NCI-H1694 (cell line): ENCODE measurements at places on chromosomes 1 and 21.

GRCh38 chr1:151444783-151445177 lies 14.5 kb downstream of the POGZ start:
- no peak for DNase-seq

DNA sequence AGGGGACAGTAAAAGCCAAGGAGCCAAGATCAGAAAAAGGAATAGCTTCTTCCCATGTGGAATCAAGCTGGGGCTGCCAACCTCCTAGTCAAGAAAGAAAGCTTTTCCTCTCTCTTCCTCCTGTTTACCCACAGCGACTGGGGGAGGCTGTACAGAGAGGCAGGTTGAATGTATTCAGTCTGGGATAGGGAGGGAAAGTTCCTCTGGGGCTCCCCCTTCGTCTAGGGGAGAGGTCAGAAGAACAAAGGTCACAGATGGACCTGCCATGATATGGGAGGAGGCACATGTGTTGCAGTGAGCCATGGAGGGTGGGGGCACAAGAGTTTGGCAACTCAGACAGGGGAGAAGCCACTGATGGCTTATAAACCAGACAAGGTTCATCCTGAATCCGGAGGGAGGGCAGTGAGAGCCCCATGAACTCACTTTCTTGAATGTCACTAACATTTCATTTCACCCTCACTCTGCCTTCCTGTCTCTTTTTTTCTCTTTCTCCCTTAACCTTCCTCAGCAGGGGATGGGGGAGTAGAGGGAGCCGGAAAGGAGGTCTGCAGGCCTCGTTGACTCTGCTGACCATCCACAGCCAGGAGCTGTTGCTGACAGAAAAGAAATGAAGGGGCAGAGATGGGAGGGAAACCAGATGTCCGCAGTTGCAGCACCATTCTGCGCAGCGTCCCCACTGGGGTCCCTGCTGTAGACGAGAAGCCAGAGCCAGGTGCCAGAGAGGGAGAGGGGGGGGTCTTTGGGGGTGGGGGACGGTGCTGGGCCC lies 61.1 kb downstream of the PLXNA2 start:
- DNase-seq: no peak

DNA sequence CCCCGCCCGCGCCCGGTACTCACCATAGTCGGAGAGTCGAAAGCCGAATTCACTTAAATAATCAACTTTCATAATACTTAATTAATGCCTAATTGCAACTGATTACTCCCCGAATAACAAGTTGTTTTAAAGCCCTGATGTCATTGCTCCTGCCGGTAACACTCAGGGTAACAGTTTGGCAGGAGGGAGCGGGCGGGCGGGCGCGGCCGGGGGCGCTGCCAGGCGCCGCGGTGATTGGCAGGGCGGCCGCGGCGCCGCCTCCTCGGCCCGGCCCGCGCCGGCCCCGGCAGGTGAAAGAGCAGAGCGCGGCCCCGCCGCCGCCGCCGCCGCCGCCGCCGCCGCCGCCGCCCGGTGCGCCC lies 102.2 kb downstream of the CASZ1 start:
- DNase-seq: no peak

DNA sequence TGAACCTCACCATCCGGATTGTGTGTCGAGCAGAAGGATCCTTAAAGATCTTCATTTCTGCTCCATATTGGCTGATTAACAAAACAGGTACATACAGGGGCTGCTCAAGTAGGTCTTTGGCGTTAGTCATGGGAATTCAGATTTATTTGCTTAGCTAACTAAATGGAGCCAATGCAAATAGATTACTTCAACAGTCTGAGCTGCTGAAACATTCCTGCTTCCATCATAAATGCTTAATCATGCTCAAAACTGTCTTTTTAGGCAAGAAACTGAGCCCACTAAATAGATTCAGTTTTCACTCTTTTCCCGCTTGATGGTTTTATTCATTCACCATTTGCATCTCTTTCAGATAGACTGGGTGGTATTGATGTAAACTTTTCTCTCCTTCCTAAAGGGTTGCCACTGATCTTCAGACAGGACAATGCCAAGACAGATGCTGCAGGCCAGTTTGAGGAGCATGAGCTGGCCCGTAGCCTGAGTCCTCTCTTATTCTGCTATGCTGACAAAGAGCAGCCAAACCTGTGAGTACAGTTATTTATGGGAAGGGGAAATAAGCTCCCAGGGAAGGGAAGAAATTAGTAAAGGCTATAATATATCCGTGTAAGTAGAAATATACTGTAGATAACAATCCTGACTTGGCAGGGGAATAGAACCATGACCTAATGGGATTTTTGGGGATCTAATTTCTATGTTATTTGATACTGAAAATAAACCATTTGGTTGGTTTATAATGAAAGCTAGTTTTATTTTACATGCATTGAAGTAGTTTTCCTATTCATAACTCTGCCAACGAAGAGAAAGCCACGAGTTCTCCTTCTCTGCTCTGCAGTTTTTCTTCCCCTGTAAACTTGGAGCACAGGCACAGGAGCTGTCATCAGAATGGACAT lies 126.4 kb downstream of the VPS13D start:
- DNase-seq: no peak

DNA sequence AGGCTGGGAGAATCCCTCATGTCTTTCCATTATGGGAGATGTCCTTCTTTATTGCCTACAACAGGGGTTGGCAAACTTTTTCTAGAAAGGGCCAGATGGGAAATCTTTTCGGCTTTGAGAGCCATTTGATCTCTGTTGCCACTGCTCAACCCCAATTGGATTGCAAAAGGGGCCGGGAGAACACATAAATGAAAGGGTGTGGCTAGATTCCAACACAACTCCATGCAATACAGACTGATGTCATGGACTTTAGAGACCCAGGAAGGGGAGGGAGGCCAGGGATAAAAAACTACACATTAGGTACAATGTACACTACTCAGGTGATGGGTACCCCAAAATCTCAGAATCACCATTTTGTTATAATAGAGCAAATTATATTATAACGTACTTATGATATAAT lies 97.6 kb upstream of the SIM2 start:
- DNase-seq: no peak

DNA sequence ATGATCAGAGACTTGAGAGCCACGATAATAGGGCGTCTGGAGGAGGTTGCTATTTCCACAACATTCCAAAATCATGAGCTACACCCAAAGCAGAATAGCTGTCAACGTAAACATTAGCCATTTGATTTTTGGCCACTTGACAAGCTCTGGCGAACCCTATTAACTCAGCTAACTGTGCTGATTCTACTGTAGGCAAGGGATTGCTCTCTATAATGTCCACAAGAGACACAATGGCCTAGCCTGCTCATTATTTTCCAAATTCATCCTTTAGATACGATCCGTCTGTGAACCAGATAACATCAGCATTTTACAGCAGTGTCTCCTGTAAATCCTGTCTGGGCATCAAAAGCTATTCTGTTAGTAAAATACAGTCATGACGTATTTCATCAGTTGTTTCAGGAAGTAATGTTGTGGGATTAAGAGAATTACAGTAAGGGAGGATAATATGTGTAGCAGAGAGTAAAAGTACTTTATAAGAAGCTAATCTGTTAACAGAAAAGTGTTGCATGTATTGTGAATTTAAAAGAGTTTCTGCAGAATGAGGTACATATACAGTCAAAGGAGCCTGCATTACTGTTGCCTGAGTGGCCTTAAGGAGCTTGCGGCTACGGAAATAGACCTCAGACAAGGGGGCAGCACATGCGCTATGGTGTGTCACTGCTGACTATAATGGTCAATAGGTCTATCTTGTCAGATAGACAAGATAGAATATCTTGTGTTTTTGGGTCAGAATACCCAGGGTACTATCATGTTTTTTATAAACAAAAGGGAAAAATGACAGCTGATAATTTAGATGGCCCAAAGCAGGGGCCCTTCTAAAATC lies 44.9 kb upstream of the TINAGL1 start:
- DNase-seq: no peak

DNA sequence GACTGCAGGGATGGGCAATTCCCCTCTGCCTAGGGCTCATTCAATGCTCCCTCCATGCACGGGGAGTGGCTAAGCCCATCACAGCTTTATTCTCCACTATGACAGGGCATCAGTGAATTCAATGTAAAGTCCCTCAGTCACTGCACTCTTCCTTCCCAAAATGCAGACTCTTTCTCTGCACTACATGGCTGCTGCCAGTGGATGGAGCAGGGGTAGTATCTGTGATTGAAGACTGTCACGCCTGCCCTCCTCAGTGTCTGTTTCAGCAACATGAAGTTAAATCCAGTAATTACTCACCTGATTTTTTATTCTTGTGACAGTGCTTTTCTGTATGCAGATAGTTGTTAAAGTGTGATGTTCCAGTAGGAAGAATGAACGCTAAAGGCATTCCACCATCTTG lies 1323.2 kb downstream of the AMY1C start:
- no peak for DNase-seq

DNA sequence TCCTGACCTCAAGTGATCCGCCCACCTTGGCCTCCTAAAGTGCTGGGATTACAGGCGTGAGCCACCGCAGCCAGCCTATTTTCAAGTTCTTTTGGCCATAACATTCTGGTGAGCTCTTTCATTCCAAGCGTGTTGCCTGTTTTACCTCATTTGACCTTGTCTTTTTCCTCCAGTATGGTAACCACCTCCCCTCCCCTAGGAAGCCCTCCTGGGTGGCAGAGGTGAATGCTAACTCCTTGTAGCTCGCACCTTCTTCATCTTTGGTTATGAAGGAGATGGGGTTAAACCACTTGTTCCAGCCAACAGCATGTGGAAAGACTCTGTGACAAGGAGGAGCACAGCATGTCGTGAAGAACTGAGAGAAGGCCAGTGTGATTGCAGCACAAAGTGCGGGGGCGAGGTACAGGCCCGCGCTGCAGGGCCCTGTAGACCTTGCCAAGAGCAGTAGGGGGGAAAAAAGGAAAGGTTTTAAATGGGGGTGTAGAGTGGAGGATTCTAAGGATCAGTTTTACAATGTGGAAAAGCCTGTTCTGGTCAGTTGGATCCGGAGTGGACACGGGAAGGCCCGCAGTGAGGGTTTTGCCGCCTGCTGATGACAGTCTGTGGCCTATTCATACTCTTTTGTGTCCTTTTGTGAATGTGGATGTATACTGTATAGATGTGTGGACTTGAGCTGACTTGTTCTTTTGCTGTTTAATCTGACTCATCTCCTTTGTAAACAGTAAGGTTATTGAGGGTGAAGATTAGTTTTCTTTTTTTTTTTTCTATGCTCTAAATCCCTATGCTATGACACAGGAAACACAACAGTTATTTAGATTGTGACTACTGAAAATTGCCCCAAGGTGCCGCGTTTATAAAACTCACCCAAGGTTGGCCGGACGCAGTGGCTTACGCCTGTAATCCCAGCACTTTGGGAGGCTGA lies 7.5 kb upstream of the ZNF436 start:
- no peak for DNase-seq

GRCh38 chr1:192805832-192806323 lies 3.0 kb upstream of the RGS2 start:
- DNase-seq: peak; percentile 20

DNA sequence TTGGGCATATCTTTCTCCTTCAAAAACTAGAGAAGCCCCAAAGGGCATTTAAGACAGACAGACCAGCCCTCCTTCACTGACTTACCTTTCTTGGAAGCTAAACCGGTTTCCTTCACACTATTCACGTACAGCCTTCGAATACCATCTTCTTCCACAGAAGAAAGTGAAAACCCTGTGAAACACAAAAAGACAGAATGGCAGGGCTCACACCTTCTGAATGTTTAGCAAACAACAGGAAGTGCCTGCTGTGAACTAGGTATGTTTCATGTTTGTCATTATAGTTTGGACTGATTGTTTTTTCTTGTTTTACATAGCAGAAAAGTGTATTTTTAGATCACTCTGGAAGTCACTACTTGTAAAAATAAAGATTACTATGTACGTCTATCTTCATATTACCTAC lies 148.6 kb upstream of the KRTAP19-8 start:
- DNase-seq: no peak

DNA sequence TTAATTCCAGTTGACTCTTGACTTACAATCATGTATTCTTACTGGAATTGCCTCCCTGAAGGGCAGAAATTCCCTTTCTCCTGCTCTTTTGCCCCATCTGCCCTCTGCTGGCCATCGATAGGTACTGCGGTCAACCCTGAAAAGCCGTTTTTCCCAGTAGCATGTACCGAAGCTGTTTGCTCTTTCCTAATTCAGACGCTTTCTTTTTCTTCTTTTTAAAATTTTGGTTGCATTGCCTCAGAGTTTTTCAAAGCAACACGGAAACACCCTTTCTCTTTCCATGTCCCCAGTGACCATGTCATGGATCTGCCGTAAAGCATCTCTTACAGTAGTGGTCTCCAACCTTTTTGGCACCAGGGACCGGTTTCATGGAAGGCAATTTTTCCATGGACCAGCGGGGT lies 164.2 kb upstream of the C1orf21 start:
- no peak for DNase-seq

DNA sequence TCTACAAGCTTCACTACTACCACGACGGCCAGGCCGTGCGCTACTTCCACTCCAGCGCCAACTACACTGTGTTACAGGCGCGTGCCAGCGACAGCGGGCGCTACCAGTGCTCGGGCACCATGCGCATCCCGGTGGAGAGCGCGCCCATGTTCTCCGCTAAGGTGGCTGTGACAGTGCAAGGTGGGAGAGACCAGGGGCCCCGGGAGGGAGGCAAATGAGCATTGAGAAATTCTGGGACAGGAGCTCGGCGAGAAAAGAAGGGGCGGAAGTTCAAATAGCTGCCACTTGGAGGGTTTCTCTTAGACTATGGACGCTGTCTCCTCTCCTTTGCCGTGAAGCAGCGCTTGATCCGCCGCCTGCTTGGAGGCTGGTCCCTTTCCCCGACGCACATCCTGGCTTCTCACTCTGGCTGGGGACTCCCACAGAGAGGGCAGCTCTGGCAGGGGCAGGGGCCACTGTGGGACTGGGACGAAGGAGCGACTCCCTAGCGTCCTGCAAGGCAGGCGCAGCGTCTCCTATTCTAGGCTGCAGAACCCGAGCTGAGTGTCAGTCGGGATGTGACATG lies 4.6 kb downstream of the FCRLB start:
- DNase-seq: peak; percentile 21

- DNase-seq: no peak
Observed at GRCh38 chr1:147636314-147636713, 34.0 kb downstream of the ACP6 start.

GRCh38 chr1:159791461-159791860 lies 10.7 kb downstream of the DUSP23 start:
- no peak for DNase-seq

- DNase-seq: no peak
Observed at GRCh38 chr1:38297842-38298241, 251.2 kb upstream of the POU3F1 start.

DNA sequence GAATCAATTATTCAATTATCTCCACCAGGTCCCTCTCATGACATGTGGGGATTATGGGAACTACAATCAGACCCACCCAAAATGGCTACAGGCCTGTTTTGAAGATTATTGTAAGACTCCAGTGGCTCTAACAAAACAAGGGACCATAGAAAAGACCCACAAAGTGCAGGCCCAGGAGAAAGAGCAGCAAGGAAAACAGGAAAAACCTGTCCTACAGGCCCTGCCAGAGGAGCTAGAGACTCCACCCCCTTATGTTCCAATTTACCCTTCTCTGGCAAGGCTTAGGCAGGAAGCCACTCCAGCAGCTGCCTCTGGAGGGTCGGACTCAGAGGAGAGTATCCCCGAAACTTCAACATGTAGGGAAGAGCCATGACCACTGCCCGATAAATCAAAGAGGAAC lies 96.5 kb downstream of the LIPI start:
- no peak for DNase-seq

- DNase-seq: peak; percentile 56
Observed at GRCh38 chr1:3928586-3928985, 28.5 kb upstream of the C1orf174 start.

GRCh38 chr1:203153989-203154821 lies 21.4 kb downstream of the MYBPH start:
- no peak for DNase-seq

- no peak for DNase-seq
Observed at GRCh38 chr1:24186711-24186992, 437 bp downstream of the IFNLR1 start.

GRCh38 chr1:77978293-77978968 lies 441 bp downstream of the FUBP1 start:
- DNase-seq: peak; percentile 87
